ENCODE measurements at places on chromosomes 4 and X.
A peak's percentile ranks its signal among the peaks of the same experiment; 100 is the strongest.

GRCh38 chr4:147550626-147551246 lies 66.5 kb upstream of the TMEM184C start:
- H3K4me1 ChIP-seq = no peaks in the 10 kb centered on the region
- no peak for DNase-seq
- no peaks in the 10 kb centered on the region for H3K27me3 ChIP-seq
- no peak overlapping the region for H3K27ac ChIP-seq
- H3K4me3 ChIP-seq = no peak overlapping the region

DNA sequence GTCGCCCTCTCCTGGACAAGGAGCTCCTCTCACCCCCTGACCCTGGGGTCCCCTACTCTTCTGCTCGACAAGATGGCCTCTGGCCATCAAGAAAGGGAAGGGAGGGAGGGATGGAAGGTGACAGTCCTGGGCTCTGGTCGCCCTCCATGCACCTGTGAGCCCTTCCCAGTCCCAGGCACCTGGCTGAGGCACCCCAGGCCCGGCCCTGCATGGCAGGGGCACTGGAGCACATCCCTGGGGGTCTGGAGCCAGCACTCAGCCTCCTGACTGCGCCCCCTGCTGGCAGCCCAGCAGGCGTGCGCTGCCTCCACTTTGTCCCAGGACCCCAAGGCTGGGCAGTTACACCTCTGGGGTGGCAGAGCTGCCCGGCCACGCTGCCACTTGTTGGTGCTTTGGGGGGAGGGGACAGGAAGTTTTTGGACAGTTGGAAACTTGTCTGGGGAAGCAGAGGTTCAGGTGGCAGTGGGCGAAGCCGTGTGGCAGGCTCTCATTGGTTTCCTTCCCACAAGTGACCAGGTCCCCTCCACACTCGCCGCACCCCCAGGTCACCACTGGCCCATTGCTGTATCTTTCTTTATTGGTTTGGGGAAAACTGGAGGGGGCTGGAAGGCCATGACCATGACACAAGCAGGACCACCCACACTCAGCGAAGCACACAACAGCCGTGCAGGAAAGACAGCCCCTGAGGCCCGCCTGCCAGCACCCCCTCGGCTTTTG lies 4.3 kb downstream of the PNCK start:
- no peak for DNase-seq
- no peaks in the 10 kb centered on the region for H3K36me3 ChIP-seq
- no peak overlapping the region for H3K27ac ChIP-seq
- H3K4me3 ChIP-seq = no peak overlapping the region

DNA sequence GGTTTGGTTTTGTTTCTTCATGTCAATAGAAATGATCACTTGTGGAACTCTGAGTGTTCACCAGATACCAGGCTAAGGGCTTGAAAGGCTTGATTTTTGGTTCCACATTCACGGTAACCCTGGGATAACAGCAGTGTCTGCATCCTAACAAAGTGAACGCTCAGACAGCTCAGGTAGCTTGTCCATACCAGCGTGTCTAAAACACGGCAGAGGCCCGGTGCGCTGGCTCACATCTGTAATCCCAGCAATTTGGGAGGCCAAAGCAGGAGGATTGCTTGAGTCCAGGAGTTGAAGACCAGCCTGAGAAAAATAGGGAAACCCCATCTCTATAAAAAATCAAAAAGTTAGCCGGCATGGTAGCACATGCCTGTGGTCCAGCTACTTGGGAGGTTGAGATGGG lies 49.0 kb downstream of the HTRA3 start:
- H3K27ac ChIP-seq = no peak overlapping the region
- DNase-seq = no peak
- peaks cover 14% of the 10 kb centered on the region for H3K4me1 ChIP-seq
- H3K36me3 ChIP-seq = no peaks in the 10 kb centered on the region
- H3K4me3 ChIP-seq = no peak overlapping the region
- H3K27me3 ChIP-seq = no peaks in the 10 kb centered on the region

DNA sequence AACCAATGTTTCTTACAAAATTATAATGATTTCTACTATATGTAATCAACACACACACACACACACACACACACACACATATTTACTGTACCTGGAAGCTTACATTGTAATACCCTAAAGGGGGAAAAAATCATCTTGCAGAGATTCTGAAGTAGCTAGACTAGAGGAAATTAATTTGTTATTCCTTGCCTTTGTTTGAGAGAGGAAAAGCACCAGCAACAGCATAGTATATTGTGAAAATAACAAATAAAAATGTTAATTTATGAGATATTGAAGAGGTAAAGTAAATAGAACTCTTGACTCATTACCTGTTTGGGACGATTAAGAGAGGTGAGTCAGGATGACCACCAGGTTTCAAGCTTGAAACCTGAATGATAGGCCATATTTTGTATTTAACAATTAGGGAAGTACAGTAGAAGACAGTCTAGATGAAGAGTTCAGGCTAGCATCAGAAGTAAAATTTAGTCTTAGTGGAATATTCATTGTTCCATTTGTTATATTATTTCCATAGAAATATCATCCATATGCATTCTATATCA lies 873.4 kb upstream of the PCDH10 start:
- H3K4me3 ChIP-seq = no peak overlapping the region
- H3K27ac ChIP-seq = no peak overlapping the region
- no peaks in the 10 kb centered on the region for H3K4me1 ChIP-seq
- DNase-seq = no peak
- H3K27me3 ChIP-seq = no peaks in the 10 kb centered on the region

DNA sequence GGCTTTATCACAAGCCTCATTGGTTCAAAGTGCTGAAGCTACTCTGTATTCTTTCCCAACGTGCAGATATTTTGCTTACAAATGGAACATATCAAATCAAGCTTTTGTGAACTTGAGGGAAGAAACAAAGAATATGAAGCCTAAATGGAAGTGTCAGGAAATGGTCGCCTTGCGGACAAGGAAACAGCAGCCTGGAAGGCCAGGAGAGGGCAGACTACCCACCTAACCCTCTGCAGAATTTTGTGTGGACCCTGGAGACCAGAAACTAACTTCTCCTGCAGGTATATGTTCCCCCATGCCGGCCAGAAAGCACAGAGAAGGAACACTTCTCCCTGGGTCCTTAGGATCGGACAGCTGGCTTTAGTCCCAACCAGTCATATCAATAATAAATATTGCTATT lies 1425.8 kb downstream of the PCDH7 start:
- H3K4me3 ChIP-seq = no peak overlapping the region
- no peaks in the 10 kb centered on the region for H3K36me3 ChIP-seq
- no peak for DNase-seq
- H3K4me1 ChIP-seq = no peaks in the 10 kb centered on the region
- H3K27ac ChIP-seq = no peak overlapping the region

- H3K27ac ChIP-seq = no peak overlapping the region
- H3K27me3 ChIP-seq = no peaks in the 10 kb centered on the region
- H3K4me3 ChIP-seq = no peak overlapping the region
- DNase-seq = no peak
- no peaks in the 10 kb centered on the region for H3K36me3 ChIP-seq
- H3K4me1 ChIP-seq = no peaks in the 10 kb centered on the region
Measured at GRCh38 chr4:57051095-57051494, 59.1 kb downstream of the IGFBP7 start.

DNA sequence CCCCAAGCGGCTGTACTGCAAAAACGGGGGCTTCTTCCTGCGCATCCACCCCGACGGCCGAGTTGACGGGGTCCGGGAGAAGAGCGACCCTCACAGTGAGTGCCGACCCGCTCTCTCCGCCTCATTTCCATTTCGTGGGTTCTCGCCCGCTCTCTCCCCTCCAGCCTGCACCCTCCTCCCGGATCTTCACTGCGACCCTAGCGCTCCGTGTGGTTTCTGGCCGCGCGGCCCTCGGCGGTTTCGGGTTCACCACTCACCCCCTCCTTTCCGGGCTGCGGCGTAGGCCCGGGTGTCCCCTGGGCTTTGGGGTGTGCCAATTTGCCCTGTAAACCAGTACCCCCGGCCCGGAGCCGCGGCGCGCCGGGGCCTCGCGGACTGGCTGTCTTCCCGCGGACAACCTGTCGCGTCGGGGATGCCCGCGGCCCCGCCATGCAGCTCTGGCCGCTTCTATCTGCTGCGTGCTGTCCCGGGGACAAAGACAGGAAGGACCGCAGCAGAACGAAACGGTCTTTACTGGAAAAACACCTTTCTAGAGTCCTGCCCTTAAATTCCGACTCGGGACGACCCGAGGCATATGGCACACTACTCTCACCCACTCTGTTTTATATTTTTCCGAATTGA lies 737 bp downstream of the FGF2 start:
- peaks cover 5% of the 10 kb centered on the region for H3K4me1 ChIP-seq
- DNase-seq = no peak
- H3K36me3 ChIP-seq = no peaks in the 10 kb centered on the region
- H3K27ac ChIP-seq = peak overlapping the region; percentile 80
- peaks cover 8% of the 10 kb centered on the region for H3K27me3 ChIP-seq

GRCh38 chr4:101315786-101316185 lies 31.5 kb downstream of the PPP3CA start:
- no peak overlapping the region for H3K4me3 ChIP-seq
- no peak for DNase-seq
- H3K4me1 ChIP-seq = no peaks in the 10 kb centered on the region
- no peak overlapping the region for H3K27ac ChIP-seq
- H3K36me3 ChIP-seq = no peaks in the 10 kb centered on the region
